Activated CD4-positive, alpha-beta T cell treated with anti-CD3 and anti-CD28 coated beads for 36 hours (primary cell): ENCODE measurements at places on chromosomes 5 and 9. TPM values are rescaled to one million over a fixed set of nuclear protein-coding genes. Genes with fewer than 3 reads are reported as not detected.

- no peak overlapping the region for H3K27ac ChIP-seq
- H3K36me3 ChIP-seq, result no peaks in the 10 kb centered on the region
- DNase-seq, result no peak
- H3K4me1 ChIP-seq, result no peaks in the 10 kb centered on the region
Observed at GRCh38 chr9:108166519-108166918, 677.0 kb upstream of the KLF4 start.

DNA sequence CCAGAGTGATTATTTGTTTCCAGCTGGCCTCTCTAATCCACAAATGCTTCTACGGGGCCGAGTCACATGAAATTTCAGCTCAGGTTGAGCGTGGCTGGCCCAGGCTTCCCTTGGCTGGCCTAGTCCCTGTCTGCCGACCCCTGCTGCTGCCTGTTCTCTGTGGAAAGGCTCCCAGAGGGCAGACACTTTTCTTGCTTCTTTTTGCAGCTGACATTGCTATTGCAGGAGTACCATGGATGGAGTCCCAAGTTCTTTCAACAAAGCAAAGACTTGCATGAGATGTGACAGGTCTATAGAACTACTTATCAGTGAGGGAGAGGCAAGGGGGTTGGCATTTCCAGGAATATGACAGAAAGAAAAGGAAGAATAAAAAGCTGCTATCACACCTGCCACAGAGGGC lies 287.4 kb upstream of the ARRDC3 start:
- H3K4me3 ChIP-seq, result no peak overlapping the region
- no peak overlapping the region for H3K27ac ChIP-seq
- no peaks in the 10 kb centered on the region for H3K27me3 ChIP-seq
- DNase-seq, result no peak
- H3K4me1 ChIP-seq, result no peaks in the 10 kb centered on the region

Gene TMOD1
- 1.5 TPM for total RNA-seq

- H3K4me1 ChIP-seq, result peaks cover 29% of the 10 kb centered on the region
- DNase-seq, result no peak
- no peak overlapping the region for H3K4me3 ChIP-seq
- peak overlapping the region; percentile 26 for H3K27ac ChIP-seq
- H3K27me3 ChIP-seq, result peaks cover 4% of the 10 kb centered on the region
Observed at GRCh38 chr9:84754881-84755280, 85.4 kb downstream of the NTRK2 start.

GRCh38 chr5:170186156-170186555 lies 46.6 kb upstream of the C5orf58 start:
- H3K4me3 ChIP-seq, result no peak overlapping the region
- DNase-seq, result no peak
- H3K27me3 ChIP-seq, result no peaks in the 10 kb centered on the region
- H3K27ac ChIP-seq, result no peak overlapping the region
- H3K36me3 ChIP-seq, result no peaks in the 10 kb centered on the region

- no peak overlapping the region for H3K4me3 ChIP-seq
- H3K36me3 ChIP-seq, result no peaks in the 10 kb centered on the region
- DNase-seq, result no peak
- no peak overlapping the region for H3K27ac ChIP-seq
Observed at GRCh38 chr9:134324359-134325095, 1.7 kb upstream of the RXRA start.

Gene PCDHGA9
- not detected for total RNA-seq

Gene SLC4A9
- total RNA-seq, result 0.21 TPM
